Activated naive CD4-positive, alpha-beta T cell treated with anti-CD3 and anti-CD28 coated beads, Interleukin-2, amount 50 U/mL, for 16 hours (primary cell): ENCODE measurements at places on chromosomes 1 and 21.

- no peak for DNase-seq
These were observed 46.3 kb downstream of the MAP10 start for GRCh38 chr1:232851532-232851931.

- no peak for DNase-seq
These were observed 327.1 kb downstream of the DISC1 start for GRCh38 chr1:231953660-231954059.

DNA sequence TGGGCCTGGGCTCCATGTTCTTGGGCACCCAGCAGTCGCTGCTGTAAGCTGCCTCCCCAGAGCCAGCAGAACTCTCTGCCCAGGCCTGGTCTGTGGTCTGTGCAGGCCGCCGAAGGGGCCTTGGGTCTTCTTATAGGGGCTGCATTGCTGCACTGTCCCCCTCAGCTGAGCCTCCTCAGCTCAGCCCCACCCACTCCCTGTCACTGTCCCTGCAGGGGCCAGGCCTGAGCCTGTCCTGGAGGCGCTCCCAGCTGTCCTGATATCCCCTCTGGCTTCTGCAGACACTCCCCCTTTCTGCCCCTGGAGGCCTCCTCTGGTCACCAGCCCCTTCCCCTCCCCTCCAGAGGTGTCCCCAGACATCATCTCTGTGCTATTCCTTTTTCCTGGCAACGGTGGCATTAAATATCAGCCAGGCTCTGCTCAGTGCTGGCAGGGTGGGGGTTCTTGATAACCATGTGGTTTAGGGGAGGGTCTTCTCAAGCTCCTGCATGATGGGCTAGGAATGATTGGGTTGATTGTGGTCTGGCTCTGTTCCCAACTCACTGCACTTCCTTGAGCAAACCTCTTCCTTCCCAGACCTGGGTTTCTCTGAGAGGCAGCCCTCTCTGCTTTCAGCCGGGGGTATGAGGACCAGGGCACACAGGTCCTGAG is 3.7 kb upstream of the FOXO6 start:
- DNase-seq, result no peak

GRCh38 chr1:17559615-17560419 is 20.3 kb downstream of the ARHGEF10L start:
- DNase-seq, result no peak

DNA sequence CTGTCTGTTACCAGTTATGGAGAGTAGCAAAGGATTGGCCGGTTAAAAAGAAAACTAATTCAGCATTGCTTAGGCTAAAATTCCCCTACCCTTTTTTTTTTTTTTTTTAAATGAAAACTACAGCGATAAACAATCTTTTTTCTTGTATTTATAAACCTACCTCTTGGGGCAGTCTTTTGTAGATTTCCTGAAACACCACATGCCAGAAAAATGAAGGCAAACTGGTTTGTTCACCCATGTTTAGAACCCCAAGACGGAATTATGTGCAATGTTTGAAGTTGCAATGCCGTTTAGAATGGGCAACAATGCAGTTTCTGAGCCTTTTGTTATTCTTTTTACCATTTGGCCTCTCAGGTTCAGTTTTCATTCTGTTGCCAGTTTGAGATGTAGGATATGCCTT is 59.1 kb downstream of the PRDM2 start:
- DNase-seq, result no peak

- no peak for DNase-seq
These were observed 44.1 kb upstream of the SLC2A1 start for GRCh38 chr1:43002766-43003165.

GRCh38 chr1:47696737-47697441 is 259.0 kb downstream of the FOXD2 start:
- no peak for DNase-seq

- DNase-seq, result no peak
These were observed 49.0 kb upstream of the KCNJ6 start for GRCh38 chr21:37965088-37965805.

- no peak for DNase-seq
These were observed 227.1 kb downstream of the GRIK3 start for GRCh38 chr1:36807262-36807661.

DNA sequence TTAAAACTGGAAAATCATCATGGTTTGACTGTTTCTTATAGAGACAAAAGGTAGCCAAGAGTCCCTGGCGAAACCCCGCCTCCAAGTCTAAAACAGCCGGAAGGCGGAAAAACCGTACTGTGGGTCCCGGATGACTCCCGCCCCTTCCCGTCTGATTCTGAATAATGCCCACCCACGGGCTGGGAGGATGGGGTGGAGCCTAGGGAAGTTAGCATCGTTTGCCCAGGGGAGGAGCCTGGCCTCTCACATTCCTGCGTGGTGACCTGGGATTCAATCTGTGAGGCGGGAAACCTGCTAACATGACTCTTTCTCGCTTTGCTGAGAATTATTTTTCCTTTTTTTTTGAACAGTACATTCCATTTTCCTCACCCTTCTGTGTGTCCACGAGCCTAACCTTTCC is 124.9 kb downstream of the KCNK1 start:
- DNase-seq, result no peak

- no peak for DNase-seq
These were observed 76.4 kb upstream of the EDN2 start for GRCh38 chr1:41560931-41561330.

- DNase-seq, result no peak
These were observed 74.3 kb upstream of the NBL1 start for GRCh38 chr1:19569786-19570185.

GRCh38 chr1:40712997-40713396 is 21.5 kb downstream of the NFYC start:
- no peak for DNase-seq

GRCh38 chr1:58290685-58291372 is 255.7 kb downstream of the OMA1 start:
- no peak for DNase-seq

- no peak for DNase-seq
These were observed 19.7 kb downstream of the COG2 start for GRCh38 chr1:230661976-230662375.

DNA sequence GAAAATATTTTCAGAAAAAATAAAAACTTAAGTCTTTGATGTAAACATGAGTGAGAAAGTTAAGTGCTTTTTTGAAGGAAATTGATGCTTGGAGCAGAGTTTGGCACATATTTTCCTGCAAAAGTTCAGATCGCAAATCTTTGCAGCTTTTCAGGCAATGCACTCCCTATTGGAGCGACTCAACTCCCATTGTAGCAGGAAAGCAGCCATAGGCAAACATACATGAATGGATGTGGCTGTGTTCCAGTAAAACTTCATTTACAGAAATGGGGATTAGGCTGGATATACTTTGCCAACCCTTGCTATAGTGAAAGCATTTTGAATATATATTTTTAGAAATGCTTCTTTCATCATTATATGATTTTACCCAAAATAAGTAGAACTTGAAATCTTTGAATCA is 8.1 kb downstream of the AGL start:
- DNase-seq, result no peak

DNA sequence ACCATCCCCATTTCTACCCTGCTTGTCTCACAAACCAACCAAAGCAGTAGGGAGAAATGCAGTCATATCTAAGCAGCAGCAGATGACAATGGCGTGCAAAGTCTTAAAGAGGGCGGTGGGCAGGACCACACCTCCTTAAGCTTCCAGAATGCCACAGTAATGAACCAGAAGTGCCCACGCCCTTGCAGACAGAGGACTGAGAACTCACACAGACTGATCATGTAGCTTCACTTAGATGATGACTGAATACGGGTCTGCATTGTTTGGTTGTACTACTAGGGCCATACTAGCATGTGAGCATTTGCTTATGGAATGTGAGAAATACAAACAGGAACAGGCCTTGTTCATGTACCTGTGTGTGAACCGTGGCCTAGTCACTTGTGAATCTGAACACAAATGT is 246.0 kb downstream of the RPS6KC1 start:
- DNase-seq, result no peak

- DNase-seq, result peak; percentile 76
These were observed 26.1 kb downstream of the UBE2T start for GRCh38 chr1:202315576-202316168.

GRCh38 chr1:169260478-169261151 is 107.0 kb downstream of the NME7 start:
- no peak for DNase-seq
